ENCODE measurements at places on chromosomes 4 and X.

GRCh38 chr4:42515156-42515884 lies 118.0 kb downstream of the SHISA3 start:
- DNase-seq = no peak

GRCh38 chr4:76078033-76078613 lies 3.6 kb downstream of the ART3 start:
- no peak for DNase-seq

GRCh38 chr4:5957076-5957475 lies 61.2 kb downstream of the C4orf50 start:
- DNase-seq = no peak

DNA sequence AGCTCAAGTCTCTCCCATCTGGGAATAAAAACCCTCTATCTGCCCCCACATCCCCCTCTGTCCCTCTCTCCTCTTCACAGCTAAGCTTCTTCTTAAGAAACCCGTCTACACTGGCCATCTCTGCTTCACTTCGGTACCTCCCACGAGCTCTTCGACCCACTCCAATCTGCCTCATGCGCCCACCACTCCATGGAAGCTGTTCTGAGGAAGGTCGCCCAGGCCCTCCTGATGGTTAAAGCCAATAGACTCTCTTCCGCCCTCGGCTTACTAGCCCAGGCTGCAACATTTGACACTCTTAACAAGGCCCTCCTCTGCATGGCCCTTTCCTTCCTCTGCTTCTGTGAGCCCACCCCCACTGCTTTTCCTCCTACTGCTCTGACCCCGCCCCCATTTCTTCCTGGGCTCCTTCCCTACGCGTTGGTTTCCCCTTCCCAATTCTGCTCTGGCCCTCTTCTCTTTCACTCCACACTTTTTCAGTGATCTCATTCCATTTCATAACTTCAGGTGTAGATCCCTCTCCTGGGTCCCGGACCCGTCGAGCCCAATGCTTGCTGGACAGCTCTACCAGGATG lies 11.8 kb downstream of the IQSEC2 start:
- DNase-seq = no peak

DNA sequence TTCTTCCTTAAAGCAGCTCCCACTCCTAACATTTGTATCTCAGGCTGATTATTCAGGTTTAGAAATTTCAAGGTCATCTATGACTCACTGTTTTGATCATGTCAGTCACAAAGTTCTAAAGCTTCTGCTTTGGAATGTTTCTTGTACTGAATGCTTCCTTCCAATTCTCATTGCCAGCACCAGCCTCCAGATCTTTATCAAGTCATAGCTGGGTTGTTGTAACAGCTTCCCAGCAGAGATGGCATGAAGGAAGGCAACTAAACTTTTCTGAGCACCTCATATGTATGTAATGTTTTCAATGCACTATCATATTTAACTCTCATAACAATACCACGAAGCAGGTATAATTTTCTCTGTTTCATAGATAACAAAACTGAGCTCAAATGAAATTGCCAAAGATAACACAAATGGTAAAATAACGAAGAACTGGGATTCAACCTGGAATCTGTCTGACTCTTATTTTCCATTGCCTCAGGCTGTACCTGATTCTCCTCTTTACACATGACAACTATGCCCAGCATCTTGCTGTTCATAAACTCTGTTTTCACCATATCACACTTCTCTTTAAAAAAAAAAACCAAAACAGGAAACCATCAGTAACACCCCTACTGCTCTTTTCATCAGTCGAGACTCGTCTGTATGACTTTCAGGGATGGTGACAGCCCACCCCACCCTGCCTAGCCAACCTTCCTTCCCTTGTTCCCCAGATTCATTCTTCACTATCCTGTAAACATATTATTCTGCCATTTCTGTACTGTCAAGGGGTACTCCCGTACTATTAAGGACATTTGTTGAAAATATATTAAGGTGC lies 13.4 kb downstream of the TRPC3 start:
- no peak for DNase-seq

GRCh38 chr4:37389366-37389765 lies 144.8 kb downstream of the NWD2 start:
- no peak for DNase-seq

GRCh38 chr4:142817442-142817841 lies 28.7 kb downstream of the INPP4B start:
- DNase-seq = peak; percentile 75

DNA sequence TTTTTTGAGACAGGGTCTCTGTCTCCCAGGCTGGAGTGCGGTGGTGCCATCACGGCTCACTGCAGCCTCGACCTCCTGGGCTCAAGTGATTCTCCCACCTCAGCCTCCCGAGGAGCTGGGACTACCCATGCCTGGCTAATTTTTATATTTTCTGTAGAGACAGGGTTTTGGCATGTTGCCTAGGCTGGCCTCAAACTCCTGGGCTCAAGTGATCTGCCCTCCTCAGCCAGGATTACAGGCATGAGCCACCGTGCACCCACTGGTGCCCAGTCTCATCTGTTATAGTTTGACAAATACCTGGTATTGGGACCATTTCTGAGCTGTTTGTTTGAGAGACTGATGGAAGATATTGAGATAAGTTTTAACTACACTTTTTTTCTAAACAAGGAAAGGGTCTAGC lies 57.5 kb upstream of the SMIM10 start:
- DNase-seq = no peak

GRCh38 chrX:151151665-151152267 lies 24.6 kb upstream of the GPR50 start:
- DNase-seq = peak; percentile 50

DNA sequence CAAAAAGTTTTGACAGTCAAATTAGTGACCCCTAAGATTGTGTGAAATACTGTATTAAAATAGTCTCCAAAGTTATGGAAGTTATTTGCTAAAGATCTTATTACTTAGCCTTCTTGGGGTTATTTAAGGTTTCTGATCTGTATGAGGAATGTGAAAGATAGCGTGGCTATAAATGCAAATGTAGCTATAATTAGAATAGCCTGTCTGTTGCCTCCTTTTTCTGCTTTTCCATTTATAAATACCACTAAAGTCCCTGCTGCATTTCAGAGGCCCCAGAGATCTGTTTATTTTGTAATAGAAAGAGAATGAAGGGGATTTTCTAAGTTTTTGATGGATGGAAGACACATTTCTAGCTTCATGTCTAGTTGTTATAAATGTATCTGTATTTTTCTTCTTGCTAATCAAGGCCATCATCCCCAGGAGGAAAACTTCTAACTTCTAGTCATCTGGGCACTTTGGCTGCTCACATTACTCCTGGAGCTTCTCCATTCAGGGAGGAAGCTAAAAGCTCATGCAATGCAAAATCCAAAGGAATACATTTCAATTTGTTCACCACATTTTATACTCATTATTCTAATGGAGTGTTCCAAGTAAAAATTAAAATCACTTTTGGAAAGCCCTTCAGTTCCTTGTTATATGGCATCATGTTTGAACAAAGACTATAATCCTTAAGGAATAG lies 73.9 kb downstream of the INTS12 start:
- DNase-seq = no peak

GRCh38 chr4:80586716-80587115 lies 251.2 kb downstream of the CFAP299 start:
- DNase-seq = no peak

- DNase-seq = no peak
Observed at GRCh38 chrX:136525738-136526606, 6.0 kb upstream of the VGLL1 start.

DNA sequence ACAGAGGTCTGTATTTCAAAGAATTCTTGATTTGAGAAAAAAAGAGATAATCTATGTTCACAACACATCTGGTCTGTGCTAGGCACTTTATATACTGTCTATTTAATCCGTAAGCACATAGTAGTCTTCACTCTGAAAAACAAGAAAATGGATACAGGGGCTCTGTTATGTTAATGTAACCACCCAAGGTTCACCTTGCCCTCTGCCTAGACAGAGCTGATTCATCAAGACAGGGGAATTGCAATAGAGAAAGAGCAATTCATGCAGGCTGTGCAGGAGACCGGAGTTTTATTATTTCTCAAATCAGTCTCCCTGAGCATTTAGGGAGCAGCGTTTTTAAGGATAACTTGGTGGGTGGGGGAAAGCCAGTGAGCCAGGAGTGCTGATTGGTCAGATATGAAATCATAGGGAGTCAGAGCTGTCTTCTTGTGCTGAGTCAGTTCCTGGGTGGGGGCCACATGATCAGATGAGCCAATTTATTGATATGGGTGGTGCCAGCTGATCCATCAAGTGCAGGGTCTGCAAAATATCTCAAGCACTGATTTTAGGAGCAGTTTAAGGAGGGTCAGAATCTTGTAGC lies 92.9 kb upstream of the TNIP3 start:
- peak; percentile 38 for DNase-seq

- no peak for DNase-seq
Observed at GRCh38 chrX:259692-260355, 21.4 kb upstream of the PLCXD1 start.

DNA sequence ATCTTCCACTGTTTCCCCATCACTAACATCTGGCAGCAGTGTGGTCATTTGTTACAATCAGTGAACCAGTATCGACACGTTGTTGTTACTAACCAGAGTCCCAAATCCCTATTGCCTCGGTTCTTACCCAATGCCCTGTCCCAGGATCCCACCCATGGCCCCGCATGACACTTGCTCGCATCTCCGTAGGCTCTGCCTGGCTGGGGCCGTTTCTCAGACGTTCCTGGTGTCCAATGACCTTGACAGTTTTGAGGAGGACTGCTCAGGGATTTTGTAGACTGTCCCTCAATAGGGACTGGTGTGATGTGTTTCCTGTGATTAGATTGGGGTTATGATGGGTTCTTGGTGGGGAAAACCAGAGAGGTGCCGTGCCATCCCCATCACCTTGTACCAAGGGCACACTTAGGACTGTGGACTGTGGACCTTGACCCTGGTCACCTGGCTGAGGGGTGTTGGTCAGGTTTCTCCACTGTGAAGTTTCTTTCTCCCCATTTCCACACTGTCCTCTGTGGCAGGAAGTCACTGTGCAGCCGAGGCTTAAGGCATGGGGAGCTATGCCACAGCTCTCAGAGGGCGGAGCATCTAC lies 108.4 kb downstream of the ADRA2C start:
- DNase-seq = no peak

DNA sequence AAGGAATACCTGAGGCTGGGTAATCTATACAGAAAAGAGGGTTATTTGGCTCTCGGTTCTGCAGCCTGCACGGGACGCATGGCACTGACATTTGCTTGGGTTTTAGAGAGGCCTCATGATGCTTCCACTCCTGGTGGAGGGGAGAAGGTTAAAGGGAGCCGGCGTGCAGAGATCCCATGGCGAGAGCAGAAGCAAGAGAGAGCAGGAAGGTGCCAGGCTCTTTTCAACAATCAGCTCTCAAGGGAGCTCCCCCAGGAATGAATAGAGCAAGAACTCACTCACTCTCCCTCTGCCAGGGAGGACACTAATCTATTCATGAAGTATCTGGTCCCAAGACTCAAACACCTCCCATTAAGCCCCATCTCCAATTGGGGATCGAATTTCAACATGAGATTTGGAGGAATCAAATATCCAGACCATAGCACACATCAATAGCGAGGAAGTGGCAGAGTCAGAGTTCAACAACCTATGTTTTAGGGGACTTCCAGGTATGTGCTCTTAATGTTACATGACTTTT lies 109.8 kb downstream of the SORBS2 start:
- no peak for DNase-seq

- no peak for DNase-seq
Observed at GRCh38 chr4:141569141-141569540, 67.2 kb upstream of the IL15 start.

- no peak for DNase-seq
Observed at GRCh38 chr4:71497078-71497477, 158.3 kb downstream of the SLC4A4 start.

GRCh38 chrX:29617725-29618124 lies 597.6 kb upstream of the MAGEB2 start:
- no peak for DNase-seq

GRCh38 chr4:89658701-89659024 lies 178.3 kb downstream of the SNCA start:
- no peak for DNase-seq

DNA sequence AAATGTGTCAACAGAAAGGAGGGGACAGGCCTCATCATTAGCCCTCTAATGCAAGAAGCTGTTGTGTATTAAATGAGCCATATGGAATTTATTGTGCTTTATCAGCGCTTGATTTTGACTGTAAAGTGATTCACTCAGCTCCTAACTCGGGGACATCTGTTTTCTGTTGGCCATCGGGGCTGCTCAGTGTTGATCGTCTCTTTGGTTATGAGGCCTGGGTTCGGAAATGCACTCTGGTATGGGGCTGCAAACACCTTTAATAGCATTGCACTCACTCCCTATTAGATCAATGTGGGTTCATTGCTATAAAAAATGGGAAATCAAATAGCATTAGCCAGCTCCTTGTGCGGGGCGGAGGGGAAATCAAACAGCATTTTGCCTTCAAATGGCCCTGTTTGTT lies 6.4 kb downstream of the ARX start:
- DNase-seq = no peak

- no peak for DNase-seq
Observed at GRCh38 chrX:151871244-151871643, 41.4 kb upstream of the MAGEA4 start.

GRCh38 chr4:179601671-179602070 lies 2159.4 kb upstream of the AGA start:
- no peak for DNase-seq

GRCh38 chr4:149896432-149896831 lies 80.8 kb upstream of the IQCM start:
- DNase-seq = no peak

GRCh38 chr4:53905941-53906377 lies 158.4 kb downstream of the CHIC2 start:
- peak; percentile 41 for DNase-seq

DNA sequence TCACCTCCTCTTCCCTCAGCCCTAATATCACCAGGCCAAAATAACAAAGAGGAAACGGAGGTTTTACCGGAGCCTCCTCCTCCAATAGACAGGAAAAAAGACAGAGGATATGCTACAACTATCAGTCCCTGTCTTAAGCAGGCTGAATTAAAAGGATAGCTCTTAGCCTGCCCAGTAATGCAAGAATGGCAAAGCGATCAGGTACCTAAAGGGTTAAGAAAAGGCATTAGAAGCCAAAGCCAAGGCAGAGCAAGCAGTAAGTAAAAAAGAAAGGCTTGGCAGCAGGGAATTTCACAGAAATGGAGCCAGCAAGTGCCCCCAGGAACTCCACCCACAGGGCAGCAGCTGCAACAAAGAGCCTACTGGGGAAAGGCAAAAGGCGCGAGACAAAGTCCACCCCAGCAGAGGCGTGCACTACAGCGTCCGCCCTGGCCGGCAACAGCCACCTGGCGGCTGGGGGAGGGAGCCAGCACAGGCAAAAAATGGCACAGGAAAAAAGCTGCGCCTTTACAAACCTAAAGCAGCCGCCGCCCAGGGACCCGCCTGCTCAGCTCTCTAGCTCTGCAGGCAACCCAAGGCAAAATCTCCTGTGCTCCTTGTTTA lies 220.6 kb upstream of the ZC4H2 start:
- DNase-seq = no peak

All from suppressor macrophage treated with lipopolysaccharide for 1 hour (primary cell).